Large intestine (tissue), 12 donors: ENCODE measurements at places on chromosomes 11 and 22.
A peak's percentile ranks its signal among the peaks of the same experiment; 100 is the strongest.

GRCh38 chr11:105132716-105133511 lies 6.7 kb downstream of the CARD18 start:
- H3K4me3 ChIP-seq = no peak overlapping the region
- H3K27ac ChIP-seq = no peak overlapping the region
- no peak for DNase-seq
- no peaks in the 10 kb centered on the region for H3K4me1 ChIP-seq
- H3K27me3 ChIP-seq = no peaks in the 10 kb centered on the region

GRCh38 chr11:6927030-6927617 lies 898 bp downstream of the ZNF215 start:
- H3K4me1 ChIP-seq = no peaks in the 10 kb centered on the region
- no peaks in the 10 kb centered on the region for H3K36me3 ChIP-seq
- peak; percentile 43 for DNase-seq
- H3K27ac ChIP-seq = peak overlapping the region; percentile 55

DNA sequence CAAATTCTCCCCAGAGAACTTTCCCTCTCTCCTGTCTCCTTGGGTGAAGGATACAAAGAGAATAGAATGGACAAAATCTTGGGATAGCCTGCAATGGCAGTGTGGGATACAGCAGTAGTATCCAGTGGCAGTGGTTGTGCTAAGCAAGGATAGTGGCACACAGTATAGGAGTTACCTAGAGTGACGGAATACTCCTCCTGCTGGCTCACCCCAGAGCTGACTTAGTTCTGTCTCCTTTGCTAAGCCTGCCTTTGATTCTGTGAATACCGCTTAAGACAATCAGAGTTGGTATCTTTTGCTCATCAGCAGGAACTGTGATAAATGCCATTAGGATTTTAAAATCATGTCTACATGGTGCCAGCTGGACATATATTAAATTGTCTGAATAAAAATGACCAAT lies 404.3 kb downstream of the JRKL start:
- no peak overlapping the region for H3K27ac ChIP-seq
- H3K4me1 ChIP-seq = no peaks in the 10 kb centered on the region
- no peak overlapping the region for H3K4me3 ChIP-seq
- DNase-seq = no peak

GRCh38 chr11:8967184-8967583 lies 2.9 kb upstream of the TMEM9B start:
- no peak overlapping the region for H3K27ac ChIP-seq
- peaks cover 2% of the 10 kb centered on the region for H3K36me3 ChIP-seq
- H3K27me3 ChIP-seq = no peaks in the 10 kb centered on the region
- DNase-seq = no peak

DNA sequence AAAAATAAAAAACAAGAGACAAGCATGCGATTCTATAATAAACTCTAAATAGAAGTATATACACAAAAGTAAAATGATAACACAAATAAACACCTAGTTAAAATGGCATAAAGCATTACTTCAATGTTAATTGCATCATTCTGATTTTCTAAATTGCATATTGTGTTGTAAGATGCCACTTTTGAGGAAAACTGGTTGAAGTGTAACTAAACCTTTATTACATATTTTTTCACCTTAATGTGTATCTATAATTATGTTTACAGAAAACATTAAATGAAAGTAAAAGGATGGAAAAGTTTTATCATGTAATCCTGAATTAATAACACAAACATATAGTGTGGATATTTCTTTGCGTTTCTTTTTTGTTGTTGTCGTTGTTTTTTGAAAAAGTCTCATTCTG lies 45.4 kb upstream of the TOP3B start:
- no peak overlapping the region for H3K27ac ChIP-seq
- no peaks in the 10 kb centered on the region for H3K36me3 ChIP-seq
- DNase-seq = no peak
- H3K4me3 ChIP-seq = no peak overlapping the region

GRCh38 chr11:24859801-24860300 lies 363.0 kb downstream of the LUZP2 start:
- H3K4me3 ChIP-seq = no peak overlapping the region
- no peaks in the 10 kb centered on the region for H3K4me1 ChIP-seq
- H3K27me3 ChIP-seq = no peaks in the 10 kb centered on the region
- no peaks in the 10 kb centered on the region for H3K36me3 ChIP-seq
- H3K27ac ChIP-seq = no peak overlapping the region
- no peak for DNase-seq

DNA sequence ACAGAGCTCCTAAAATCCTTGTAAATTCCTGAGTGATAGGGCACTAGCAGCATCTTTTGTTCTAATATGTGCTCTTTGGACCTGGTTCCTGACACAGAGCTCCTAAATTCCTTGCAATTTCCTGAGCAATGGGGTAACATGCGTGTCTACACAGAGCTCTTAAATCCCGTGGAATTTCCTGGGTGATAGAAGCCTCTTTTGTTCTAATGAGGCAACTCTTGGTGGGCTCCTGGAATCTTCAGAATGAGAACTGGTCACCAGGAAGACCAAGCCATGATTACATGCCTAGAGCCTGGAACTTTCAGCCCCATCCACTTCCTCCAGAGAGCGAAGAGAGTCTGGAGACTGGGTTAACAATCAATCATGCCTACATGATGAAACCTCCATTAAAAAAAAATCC lies 19.0 kb downstream of the RSF1 start:
- DNase-seq = no peak
- peaks cover 7% of the 10 kb centered on the region for H3K36me3 ChIP-seq
- H3K27me3 ChIP-seq = no peaks in the 10 kb centered on the region
- H3K27ac ChIP-seq = no peak overlapping the region

DNA sequence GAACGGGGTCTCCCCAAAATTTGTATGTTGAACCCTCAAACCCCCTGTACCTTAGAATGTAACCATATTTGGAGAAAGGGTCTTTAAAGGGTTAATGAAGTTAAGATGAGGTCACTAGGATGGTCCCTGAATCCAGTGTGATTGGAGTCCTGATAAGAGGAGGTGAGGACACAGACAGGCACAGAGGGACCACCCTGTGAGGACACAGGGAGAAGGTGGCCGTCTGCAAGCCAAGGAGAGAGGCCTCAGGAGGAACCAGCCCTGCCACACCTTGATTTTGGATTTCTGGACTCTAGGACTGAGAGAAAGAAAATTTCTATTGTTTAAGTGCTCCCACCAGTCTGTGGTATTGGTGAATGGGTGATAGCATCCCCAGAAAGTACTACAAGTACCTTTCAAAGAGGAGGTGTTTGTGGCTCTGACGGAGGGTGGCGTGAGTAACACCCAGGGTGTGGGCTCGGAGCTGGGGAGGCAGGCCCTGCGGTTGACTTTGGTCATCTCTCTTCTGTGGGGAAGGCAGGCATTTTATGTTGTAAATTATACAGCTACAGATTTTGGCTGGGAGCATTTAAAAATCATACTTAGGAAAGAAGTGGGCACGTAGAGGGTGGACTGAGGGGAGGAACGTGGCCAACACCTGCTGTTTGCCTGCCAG lies 13.8 kb downstream of the MRGPRF start:
- H3K27me3 ChIP-seq = peaks cover 4% of the 10 kb centered on the region
- no peak for DNase-seq
- peak overlapping the region; percentile 7 for H3K27ac ChIP-seq
- H3K4me3 ChIP-seq = no peak overlapping the region

DNA sequence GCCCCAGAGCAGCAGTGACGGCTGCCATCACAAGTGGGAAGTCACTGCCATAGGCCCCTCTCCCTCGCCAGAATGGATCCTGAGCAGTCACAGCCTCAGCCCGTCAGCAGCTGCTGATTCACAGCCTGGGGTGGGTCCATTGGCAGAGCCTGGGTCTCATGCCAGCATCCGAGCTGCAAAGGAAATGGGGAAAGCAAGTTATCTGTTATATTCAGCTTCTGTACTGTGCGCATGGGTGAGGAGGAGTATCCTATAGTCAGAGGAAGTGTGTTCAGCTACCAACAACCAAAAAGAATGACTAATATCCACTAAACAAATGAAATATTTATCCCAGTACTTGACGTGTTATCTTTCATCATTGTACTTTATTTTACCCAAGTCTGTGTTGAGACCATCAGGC lies 119.7 kb downstream of the RCN1 start:
- no peak overlapping the region for H3K4me3 ChIP-seq
- H3K36me3 ChIP-seq = no peaks in the 10 kb centered on the region
- DNase-seq = no peak
- H3K4me1 ChIP-seq = no peaks in the 10 kb centered on the region
- H3K27me3 ChIP-seq = no peaks in the 10 kb centered on the region
- H3K27ac ChIP-seq = no peak overlapping the region

- H3K4me1 ChIP-seq = no peaks in the 10 kb centered on the region
- no peak for DNase-seq
These were observed 11.5 kb downstream of the PARVG start for GRCh38 chr22:44192098-44192815.

DNA sequence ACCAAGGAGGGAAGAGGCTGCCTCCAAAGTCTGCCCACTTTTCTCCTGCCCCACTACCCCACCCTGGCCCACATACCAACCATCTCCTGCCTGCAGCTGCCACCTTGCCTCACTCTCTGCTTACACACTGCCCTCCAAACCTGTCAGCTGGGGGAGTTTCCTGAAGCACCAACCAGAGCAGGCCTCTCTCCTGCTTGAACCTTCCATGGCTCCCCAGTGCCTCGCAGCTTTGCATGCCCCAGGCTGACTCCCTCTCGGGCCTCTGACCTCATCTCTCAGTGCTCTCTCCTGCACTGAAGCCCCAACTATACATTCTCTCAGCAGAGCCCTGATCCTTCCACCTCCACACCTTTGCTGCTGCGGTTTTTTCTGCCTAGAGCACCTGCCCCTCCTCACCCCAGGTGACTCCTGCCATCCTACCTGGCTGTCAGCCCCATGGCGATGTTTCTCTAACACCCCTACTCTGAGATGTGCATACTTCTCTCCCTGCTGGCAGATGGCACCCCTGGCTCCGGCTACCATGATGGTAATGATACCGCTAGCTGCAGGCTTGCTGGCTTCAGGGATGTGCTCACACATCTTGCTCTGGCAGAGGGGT lies 43.5 kb downstream of the MN1 start:
- H3K27me3 ChIP-seq = no peaks in the 10 kb centered on the region
- H3K27ac ChIP-seq = no peak overlapping the region
- DNase-seq = no peak
- no peak overlapping the region for H3K4me3 ChIP-seq
- H3K4me1 ChIP-seq = no peaks in the 10 kb centered on the region
- H3K36me3 ChIP-seq = no peaks in the 10 kb centered on the region

GRCh38 chr22:33577862-33578411 lies 342.3 kb downstream of the LARGE1 start:
- H3K27ac ChIP-seq = peak overlapping the region; percentile 85
- H3K27me3 ChIP-seq = no peaks in the 10 kb centered on the region
- no peaks in the 10 kb centered on the region for H3K36me3 ChIP-seq
- peak; percentile 90 for DNase-seq

DNA sequence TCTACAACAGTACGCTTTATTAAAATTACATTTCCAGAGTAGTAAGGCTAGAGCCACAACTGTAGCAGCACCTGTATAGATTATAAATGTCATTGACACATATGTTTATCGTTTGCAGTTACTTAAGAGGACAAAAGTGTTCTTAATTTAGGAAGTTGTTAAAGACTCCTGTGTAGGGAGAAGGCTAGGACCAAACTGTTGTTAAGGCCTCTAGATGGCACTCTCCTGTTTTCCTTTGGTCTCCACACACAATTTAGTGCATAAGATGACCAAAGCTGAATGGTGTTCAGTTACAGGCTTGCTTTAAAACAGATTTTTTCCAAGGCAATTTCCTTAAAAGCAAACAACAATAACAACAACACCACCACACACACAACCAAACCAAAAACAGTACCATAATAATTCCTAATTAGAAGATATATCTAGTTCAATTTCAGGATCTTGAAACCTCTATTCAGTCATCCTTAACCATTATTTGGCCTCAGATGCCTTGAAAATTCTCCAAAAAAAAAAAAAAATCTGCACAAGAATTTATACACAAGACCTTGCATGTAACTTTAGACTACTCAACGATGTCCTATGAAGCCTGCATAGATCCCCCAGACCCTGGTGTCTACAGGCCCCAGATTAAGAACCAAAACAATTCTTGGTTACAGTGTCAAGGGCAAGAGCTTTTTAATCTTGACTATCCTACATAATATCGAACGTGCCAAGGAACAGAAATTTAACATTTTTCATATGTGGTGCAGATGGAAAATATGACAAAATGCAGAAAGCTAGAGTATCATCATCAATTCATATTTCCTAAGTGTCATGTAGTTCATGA lies 42.6 kb upstream of the APOA1 start:
- no peak overlapping the region for H3K4me3 ChIP-seq
- no peak overlapping the region for H3K27ac ChIP-seq
- peaks cover 16% of the 10 kb centered on the region for H3K36me3 ChIP-seq

- no peaks in the 10 kb centered on the region for H3K27me3 ChIP-seq
- H3K27ac ChIP-seq = no peak overlapping the region
- no peaks in the 10 kb centered on the region for H3K4me1 ChIP-seq
- no peak for DNase-seq
These were observed 1385.0 kb downstream of the TBC1D22A start for GRCh38 chr22:48147404-48147803.

DNA sequence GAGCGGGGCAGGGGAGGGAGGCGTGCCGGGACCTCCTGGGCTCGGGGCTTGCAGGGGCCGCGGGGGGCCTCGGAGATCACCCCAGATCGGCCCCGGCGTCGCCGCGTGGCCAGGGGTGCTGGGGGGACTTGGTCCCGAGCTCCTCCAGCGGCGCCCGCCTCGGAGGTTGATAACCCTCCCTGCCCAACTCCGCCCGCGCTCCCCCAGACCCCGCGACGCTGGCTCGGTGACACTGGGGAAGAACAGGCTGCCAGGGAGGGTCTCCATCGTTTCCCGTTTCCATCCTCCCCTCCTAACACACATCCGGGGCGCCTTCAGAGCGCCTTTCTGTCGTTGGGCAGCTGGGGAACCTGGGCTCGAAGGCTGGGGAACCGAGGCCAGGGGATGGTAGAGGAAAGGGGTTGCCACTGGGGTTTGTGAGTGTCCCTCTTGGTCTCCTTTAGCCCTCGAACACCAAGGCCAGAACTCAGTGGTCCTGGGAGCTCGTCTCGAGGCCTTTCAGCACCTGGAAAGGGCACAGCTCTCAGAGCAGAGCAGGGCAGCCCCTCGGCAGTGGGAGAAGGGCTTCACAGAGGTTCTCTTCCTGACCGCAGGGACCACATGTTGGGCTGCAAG lies 431 bp downstream of the SLC37A2 start:
- peaks cover 16% of the 10 kb centered on the region for H3K4me1 ChIP-seq
- peak overlapping the region; percentile 68 for H3K4me3 ChIP-seq
- no peaks in the 10 kb centered on the region for H3K36me3 ChIP-seq
- peak overlapping the region; percentile 67 for H3K27ac ChIP-seq
- peaks cover 5% of the 10 kb centered on the region for H3K27me3 ChIP-seq

GRCh38 chr11:88105951-88106350 lies 69.3 kb downstream of the RAB38 start:
- H3K27me3 ChIP-seq = no peaks in the 10 kb centered on the region
- no peak overlapping the region for H3K4me3 ChIP-seq
- peaks cover 11% of the 10 kb centered on the region for H3K4me1 ChIP-seq
- H3K27ac ChIP-seq = no peak overlapping the region
- no peaks in the 10 kb centered on the region for H3K36me3 ChIP-seq
